ENCODE measurements at places on chromosomes 13 and 19. TPM values are rescaled to one million over a fixed set of nuclear protein-coding genes. Genes with fewer than 3 reads are reported as not detected.
A peak's percentile ranks its signal among the peaks of the same experiment; 100 is the strongest.

DNA sequence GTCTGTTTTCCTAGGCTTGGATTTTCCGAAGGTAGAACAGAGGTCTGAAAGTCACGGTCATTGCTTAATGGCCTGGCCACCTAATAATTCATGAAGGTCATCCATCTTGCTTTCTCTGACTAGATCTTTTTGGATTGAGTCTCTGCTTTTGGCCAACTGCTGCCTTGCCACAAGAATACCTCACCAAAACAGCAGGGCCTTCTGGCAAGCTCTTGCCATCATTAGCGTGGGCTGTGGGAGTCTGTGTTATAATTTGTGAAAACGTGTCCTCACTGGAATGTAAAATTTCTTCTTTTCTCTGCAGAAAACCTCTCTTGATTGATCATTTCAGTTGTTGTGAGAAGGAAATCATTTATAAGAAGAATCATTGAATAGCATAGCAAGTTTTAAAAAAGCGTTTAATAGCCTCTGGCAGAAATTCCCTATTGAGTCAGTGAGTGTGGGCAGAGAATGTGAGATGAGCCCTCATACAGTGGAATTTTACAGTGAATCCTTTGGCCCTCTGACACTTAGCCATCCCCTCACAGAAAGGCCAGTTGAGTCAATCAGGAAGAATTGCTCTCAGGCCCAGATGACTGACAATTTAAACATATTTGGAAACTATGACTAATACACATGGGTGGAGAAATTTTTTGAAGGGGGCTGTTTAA lies 43.2 kb upstream of the ERICH6B start:
- peak; percentile 12 for DNase-seq

GRCh38 chr19:42496460-42497133 lies 31.7 kb downstream of the CEACAM1 start:
- no peak for DNase-seq

GRCh38 chr19:7674010-7675005 lies 2.6 kb upstream of the MCEMP1 start:
- peak; percentile 83 for DNase-seq

GRCh38 chr13:101627556-101627943 lies 175.1 kb downstream of the ITGBL1 start:
- DNase-seq: peak; percentile 50

DNA sequence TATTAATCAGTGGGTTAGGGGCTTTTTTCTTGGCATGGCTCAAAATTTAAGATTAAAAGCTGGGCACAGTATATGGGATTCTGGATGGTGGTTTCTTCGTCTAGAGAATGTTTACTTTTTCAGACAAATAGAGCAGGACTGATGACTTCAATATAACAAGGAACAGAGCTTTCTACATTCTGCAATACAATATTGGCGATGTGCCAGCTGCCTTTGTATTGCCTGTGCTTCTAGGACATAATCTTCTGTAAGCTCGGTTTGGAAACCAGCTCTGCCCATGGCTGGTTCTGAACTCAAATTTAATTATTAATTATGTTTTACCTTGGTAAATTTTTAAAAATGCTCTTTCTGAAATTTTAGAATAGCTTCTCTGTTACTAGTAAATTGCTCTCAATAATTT lies 139.1 kb upstream of the TRPC4 start:
- DNase-seq: no peak

GRCh38 chr13:106520251-106521054 lies 15.0 kb downstream of the EFNB2 start:
- peak; percentile 62 for DNase-seq

DNA sequence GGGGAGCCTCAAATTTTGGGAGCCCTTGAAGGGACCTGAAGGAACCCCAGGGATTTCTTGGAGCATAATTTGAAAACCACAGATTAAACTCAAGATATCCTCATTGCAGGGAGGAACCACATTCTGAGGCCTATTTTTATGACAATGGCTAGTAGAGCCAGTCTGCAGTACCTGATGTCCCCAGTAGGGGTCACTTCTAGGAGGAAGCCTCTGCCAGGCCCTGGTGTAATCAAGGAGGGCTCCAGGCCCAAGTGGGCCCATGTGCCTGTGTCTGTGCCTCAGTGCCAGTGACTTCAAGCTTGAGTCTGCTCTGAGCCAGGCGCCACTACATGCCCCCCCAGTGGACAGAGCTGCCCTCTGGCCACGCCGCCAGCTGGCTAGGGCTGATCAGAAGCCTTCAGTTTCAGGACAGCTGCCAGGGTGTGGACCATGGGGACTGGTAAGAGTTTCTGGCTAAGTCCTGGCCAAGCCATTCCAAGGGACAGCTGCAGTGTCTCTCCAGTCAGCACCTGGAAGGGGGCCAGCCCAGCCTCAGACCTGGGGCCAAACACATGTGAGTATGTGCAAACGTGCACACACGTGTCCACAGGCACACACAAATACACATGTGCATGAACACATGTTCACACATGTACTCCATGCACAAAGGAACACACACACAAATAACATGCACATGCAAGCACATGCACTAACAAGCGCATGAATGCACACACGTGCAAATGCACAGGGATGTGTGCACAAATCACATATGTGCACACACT lies 20.5 kb upstream of the SLC7A10 start:
- DNase-seq: no peak

GRCh38 chr13:71866335-71867130 lies 471 bp downstream of the DACH1 start:
- peak; percentile 7 for DNase-seq

DNA sequence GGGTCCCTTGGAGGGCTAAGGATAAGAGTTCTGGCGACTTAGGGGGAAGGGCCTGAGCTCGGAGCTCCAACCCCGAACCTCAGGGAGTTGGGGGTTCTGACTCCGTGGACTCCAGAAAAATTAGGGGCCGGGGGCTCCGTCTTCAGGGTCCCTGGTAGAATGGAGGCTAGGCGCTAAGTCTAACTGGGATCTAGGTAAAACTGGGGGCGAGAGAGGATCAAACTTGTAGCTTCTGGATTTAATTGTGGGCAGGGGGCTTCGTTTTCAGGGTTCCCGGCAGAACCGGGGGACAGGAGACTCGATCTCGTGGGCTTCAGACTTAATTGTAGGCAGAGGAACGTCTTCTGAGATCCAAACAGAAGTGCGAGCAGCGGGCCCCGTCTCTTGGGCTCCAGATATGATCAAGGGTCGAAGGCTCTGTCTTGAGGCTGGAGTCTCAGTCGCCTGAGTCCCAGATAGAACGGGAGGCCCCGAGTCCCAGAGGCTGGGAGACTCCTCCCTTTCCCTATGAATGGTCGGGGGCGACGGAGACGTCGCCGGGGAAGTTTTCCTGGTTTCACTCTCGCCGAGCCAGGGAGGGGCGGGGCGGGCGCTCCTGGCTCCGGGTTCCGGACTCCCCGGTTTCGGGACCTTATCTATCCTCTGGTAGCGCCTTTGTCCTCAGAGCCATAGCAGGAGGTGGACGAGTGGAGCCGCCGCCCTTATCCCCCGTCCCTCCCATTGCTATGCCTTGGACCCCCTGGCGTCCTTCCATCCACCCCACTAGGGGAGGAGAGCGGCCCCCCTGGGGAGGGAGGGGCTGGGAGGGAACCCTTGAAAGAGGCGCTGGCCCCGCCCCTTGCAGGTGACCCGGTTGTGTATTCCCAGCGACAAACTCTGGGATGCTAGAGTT lies 1.3 kb downstream of the NECTIN2 start:
- peak; percentile 82 for DNase-seq

The DACH1 gene
- total RNA-seq: 0.43 TPM

The CEACAM1 gene
- 0.97 TPM for total RNA-seq

The ZNF331 gene
- 9.0 TPM for total RNA-seq

The FXYD1 gene
- 0.32 TPM for total RNA-seq

The TMEM38A gene
- total RNA-seq: 2.2 TPM

The ZNF154 gene
- total RNA-seq: 1.7 TPM

All from fibroblast of villous mesenchyme (primary cell).